GM23248 (cell line): ENCODE measurements at places on chromosomes 16 and 17. TPM values are rescaled to one million over a fixed set of nuclear protein-coding genes. Genes with fewer than 3 reads are reported as not detected.

The SLC13A2 gene
- total RNA-seq, result not detected in 2 replicates

The USP43 gene
- 0.25 TPM in 1 of 2 replicates, not detected in the other for total RNA-seq

The SPATA22 gene
- total RNA-seq, result not detected in 2 replicates

The RPUSD1 gene
- total RNA-seq, result 44.6 and 54.3 TPM in 2 replicates

The PPM1E gene
- total RNA-seq, result not detected in 2 replicates

The ARHGDIG gene
- total RNA-seq, result 0.65 TPM in 1 of 2 replicates, not detected in the other

DNA sequence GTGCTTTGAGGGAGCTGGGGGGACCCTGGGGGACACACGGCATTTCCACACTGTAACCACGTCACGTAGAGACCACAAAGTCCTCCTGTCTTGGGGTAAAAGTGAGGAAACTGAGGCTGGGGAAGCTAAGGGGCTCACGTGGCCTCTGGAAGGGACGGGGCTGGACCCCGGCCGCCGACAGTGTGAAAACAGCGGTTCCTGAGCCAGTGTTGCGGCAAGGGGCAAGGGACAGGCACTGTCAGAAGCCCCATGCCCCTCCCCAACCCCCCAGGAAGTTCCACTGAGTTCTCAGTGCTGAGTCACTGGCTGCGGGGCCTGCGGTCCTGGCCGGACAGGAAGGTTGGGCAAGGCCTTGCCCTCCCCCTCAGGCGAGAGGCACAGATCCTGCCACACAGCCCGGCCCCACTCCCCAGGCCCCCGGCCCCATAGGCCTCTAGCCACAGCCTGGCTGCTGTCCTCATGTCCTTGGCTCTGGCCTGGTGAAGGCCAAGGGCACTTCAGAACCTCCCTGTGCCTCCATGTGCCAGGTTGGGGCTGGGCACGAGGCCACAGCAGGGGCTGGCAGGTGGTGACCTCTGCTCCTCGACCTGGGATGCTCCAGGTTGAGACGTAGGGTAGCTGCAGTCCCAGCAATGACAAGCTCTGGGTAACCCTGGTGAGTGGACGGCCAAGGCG lies 5.0 kb upstream of the CCDC57 start:
- peak; percentile 91 for DNase-seq

DNA sequence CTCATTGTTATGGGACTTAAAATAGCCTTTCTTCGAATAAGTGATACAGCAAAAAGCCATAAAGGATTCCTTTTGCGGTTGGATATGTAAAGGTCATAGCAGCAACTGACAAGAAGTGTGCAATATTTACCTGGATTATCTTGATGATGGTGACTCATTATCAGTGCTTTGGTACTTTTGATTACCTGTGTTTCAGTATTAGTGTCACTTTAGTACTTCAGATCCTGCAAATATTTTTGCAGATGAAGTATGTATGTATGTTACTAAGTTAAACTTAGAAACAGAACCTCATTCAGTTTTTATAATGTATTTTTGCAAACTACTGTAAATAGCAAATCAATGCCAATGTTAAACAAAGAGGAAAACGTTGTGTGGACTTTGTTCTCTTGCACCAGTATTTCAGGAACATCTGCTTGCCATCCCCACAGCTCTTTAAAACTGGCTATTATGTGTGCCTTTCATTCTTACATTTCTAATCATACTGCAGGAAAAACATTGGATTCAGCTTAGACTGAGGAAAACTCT lies 10.5 kb downstream of the CNEP1R1 start:
- DNase-seq, result no peak

- DNase-seq, result no peak
Observed at GRCh38 chr16:12086822-12087221, 110.3 kb downstream of the SNX29 start.

- peak; percentile 14 for DNase-seq
Observed at GRCh38 chr17:69812240-69812837, 262.7 kb upstream of the KCNJ16 start.

DNA sequence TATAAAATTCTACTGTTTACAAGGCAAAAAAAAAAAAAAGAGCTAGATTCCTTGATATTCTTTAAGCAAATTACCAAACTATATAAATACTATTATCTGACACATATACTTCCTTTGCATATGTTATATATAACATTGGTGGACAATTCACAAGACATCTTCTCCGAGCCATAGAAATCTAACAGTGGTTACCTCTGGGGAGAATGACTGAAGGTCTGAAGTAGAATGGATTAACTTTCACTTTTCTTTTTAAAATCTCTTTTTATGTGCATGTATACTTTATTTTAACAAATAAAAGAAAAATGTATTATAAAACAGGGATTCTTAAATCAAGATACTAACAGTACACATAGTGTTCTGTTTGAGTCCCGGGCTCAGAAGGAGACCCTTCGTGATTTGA lies 131.0 kb downstream of the MRTFB start:
- no peak for DNase-seq

GRCh38 chr17:50430821-50431618 lies 5.0 kb downstream of the ACSF2 start:
- DNase-seq, result no peak

GRCh38 chr16:84916178-84916577 lies 95.2 kb downstream of the ZDHHC7 start:
- no peak for DNase-seq

- DNase-seq, result peak; percentile 30
Observed at GRCh38 chr17:78567991-78568390, 9.2 kb downstream of the DNAH17 start.

DNA sequence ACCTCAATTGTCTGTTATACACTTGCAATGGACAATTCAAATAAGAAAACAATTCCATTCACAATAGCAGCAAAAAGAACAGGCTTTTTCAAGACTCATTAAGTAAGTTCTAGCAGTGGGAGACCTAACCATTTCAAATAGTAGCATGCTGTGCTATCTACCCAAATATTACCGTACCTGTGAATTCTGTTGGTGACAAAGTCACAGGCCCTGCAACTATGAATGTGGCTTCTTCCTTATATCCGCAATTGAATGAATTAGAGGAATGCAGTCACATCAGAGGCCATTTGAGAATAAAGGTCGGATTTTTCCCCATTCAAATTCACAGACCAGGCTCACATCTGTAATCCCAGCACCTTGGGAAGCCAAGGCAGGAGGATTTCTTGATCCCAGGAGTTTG lies 800 bp upstream of the NME4 start:
- no peak for DNase-seq

DNA sequence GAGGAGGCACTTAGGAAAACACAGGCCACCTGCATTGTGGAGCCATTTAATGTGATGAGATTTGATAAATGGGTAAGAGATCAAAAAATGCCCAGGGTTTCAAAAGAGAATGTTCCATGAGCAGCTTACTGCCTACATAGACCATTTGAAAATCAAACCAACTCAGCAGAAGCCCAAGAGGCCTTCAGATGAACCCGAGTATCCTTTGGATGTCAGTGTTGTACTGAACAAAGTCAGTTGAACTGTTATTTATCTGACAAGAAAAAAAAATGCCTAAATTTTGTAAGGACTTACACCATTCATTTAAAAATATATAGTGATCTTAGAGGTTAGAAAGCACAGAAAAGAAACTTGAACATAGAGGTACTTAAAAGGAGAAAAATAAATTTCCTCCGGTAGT lies 381.7 kb downstream of the ZFHX3 start:
- DNase-seq, result peak; percentile 4

GRCh38 chr17:50637829-50638605 lies 3.3 kb downstream of the ABCC3 start:
- no peak for DNase-seq

DNA sequence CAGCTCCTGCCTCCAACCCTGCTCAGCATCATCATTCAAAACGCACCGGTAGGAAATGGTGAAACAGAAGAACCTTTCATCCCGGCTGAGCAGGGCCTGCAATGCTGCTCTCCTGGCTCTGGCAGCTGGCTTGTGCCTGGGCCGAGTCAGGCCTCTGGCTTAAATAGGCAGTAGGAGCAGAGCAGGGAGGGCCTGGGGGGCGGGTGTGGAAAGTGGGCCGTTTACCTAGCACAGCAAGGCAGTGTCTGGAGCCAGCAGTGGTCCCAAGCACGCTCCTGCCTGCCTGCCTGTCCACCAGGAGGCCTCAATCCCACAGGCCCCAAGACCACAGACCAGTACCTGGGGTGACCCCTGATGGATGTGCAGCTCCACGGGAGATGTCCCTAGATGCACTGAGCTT lies 59.3 kb downstream of the SMPD3 start:
- no peak for DNase-seq

DNA sequence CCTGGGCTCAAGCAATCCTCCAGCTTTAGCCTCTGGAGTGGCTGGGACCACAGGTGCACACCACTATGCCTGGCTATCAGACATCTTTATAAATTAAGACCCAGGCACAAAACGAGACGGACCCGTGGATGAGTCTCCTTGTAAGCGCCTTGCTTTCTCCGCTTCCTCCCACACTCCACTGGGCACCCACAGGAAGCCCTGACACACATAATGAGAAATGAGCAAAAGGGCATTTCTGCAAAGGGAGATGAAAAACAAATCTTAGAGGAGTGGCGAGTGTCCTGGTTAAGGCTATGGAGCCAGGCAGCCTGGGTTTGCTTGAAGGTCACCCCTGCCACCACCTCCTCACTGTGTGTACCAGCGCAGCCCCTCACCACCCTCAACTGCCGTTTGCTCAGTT lies 56.3 kb downstream of the XYLT1 start:
- no peak for DNase-seq

DNA sequence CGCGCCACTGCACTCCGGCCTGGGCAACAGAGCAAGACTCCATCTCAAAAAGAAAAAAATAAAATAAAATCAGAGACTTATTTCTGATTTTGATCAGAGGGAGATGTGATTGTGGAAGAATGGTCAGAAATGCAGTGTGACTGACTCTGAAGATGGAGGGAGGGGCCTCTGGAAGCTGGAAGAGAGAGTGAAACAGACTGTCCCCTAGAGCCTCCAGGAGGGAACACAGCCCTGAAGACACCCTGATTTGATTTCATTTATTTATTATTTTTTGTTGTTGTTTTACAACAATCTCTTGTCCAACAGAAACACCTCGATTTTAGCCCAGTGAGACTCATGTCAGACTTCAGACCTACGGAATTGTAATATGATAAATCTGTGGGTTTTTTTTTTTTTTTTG lies 26.1 kb downstream of the BCL7C start:
- peak; percentile 50 for DNase-seq

DNA sequence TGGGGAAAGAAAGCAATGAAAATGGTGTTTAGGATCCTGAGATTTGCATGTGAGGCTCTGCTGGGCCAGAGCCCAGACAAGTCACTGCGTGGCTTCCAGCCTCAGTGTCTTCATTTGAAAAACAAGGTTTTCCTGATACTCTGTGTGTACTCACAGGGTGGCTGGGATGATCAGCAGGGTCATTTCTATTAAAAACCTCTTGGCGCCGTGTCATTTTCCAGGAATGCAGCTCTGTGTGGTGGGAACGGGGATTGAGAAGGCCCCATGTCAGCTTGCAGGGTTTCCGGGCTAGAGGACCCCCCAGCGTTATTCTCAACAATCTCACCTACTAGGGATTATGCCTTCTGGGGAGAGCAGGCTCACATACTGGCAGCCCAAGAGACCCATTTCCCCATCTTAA lies 73.5 kb downstream of the FOXL1 start:
- no peak for DNase-seq

GRCh38 chr16:10465821-10466220 lies 80.0 kb downstream of the ATF7IP2 start:
- peak; percentile 7 for DNase-seq

GRCh38 chr16:67392301-67393059 lies 818 bp downstream of the TPPP3 start:
- no peak for DNase-seq

- no peak for DNase-seq
Observed at GRCh38 chr17:32388613-32389459, 38.9 kb downstream of the ZNF207 start.

- DNase-seq, result no peak
Observed at GRCh38 chr16:81461766-81462165, 17.2 kb downstream of the CMIP start.

GRCh38 chr16:59090541-59090940 lies 356.4 kb upstream of the GOT2 start:
- DNase-seq, result no peak

DNA sequence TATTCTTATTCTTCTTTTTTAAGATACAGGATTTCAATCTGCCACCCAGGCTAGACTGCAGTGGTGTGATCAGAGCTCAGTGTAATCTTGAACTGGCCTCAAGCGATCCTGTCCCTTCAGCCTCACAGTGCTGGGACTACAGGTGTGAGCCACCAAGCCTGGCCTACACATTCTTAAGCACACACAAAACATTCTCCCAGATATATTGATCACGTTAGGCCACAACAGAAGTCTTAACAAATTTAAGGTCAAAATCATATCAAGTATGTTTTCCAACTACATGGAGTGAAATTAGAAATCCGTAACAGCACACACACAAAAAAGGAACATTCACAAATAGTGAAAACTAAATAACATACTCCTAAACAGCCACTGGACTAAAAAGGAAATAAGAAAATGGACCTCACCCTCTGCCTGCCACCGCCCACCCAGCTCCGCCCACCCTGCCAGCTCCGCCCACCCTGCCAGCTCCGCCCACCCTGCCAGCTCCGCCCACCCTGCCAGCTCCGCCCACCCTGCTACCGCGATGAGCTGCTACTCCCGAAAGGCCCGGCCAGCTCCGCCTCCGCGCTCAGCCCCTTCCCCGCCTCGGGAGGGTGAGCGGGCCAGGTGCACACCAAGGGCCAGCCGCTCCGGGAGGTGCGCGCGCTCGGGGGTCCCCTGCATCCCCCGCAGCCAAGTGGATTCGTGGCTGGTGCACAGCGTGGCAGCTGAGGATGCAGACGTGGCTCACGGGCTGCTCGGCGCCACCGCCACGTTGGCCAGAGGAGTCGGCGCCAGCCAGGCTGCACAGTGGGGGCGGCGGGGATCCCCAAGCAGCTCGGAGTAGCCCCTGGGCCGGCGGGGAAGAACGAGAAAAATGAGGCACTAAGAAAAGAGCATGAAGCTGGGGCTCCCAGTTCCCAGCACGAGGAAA lies 41.2 kb downstream of the C16orf87 start:
- peak; percentile 80 for DNase-seq

GRCh38 chr17:80961541-80962330 lies 29.9 kb upstream of the CHMP6 start:
- no peak for DNase-seq

DNA sequence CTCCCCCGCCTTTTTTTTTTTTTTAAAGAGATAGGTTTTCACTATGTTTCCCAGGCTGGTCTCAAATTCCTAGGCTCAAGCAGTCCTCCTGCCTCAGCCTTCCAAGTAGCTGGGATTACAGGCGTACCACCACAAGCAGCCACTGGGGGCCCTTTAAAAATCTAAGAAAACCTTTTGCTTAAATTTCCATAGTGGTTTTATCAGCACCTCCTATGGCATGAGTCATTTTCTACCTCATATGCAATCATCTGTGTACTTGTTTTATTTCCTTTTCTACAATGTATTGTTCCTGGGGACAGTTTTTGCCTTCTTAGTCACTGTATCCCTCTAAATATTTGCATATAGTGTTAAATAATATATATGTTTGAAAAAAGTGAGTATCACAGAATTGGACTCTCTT lies 29.2 kb downstream of the GNA13 start:
- DNase-seq, result peak; percentile 81

- peak; percentile 95 for DNase-seq
Observed at GRCh38 chr17:28347261-28347891, 10.0 kb downstream of the POLDIP2 start.
